Spleen (tissue), 13 donors: ENCODE measurements at places on chromosomes 12 and 14.
A peak's percentile ranks its signal among the peaks of the same experiment; 100 is the strongest.

- peaks cover 51% of the 10 kb centered on the region for H3K4me1 ChIP-seq
- H3K4me3 ChIP-seq, result peak overlapping the region; percentile 65
- peak; percentile 91 for DNase-seq
Observed at GRCh38 chr12:101697930-101698799, 725 bp downstream of the CHPT1 start.

DNA sequence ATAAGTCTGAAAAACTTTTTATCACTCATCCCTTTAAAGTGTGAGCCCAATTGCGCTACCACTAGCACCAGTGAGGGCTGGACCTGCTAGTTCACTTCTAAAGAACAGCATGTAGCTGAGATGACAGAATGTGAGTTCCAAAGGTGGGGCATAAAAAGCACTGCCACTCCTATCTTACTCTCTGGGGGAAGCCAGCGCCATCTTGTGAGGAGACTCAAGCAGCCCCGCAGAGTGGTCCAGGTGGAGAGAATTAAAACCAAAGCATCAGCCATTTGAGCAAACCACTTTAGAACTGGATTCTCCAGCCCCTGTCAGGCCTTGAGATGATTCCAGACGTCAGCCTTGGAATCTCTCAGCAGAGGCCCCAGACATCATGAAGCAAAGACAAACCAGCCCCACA is 39.9 kb downstream of the TMEM132D start:
- H3K4me1 ChIP-seq, result no peaks in the 10 kb centered on the region
- no peak overlapping the region for H3K27ac ChIP-seq
- no peaks in the 10 kb centered on the region for H3K27me3 ChIP-seq
- DNase-seq, result no peak

DNA sequence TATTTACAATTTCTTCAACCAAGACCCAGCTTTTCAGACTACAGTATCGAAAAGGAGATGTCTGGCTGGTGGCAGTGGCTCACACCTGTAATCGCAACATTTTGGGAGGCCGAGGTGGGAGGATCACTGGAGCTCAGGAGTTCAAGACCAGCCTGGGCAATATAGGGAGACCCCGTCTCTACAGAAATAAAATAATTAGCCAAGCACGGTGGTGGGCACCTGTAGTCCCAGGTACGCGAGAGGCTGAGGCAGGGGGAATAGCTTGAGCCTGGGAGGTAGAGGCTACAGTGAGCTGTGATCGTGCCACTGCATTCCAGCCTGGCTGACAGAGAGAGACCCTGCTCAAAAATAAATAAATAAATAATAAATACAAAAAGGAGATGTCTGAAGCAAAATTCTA is 530.5 kb downstream of the BCL11B start:
- H3K4me1 ChIP-seq, result no peaks in the 10 kb centered on the region
- no peak for DNase-seq
- H3K4me3 ChIP-seq, result no peak overlapping the region
- no peaks in the 10 kb centered on the region for H3K27me3 ChIP-seq
- H3K27ac ChIP-seq, result no peak overlapping the region

DNA sequence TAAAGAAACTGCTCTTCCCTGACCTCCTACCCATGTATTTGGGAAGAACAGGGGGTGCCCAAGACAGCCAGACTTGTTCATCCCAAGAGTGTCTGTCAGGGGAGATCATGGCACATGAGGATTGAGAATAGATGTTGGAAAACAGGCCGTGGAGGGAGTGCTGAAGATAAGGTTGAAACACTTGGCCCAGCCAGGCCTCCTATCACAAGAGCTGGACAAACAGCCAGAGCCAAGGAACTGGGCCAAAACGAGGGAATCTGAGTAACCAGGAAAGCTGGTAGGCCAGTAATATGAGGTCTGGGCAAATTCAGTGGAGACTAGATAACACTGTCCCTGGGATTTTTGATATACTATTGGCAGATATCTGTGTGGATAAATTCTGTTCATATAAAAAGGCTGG is 161.7 kb downstream of the TMX1 start:
- no peak overlapping the region for H3K4me3 ChIP-seq
- no peak overlapping the region for H3K27ac ChIP-seq
- no peaks in the 10 kb centered on the region for H3K36me3 ChIP-seq
- no peak for DNase-seq

- no peaks in the 10 kb centered on the region for H3K27me3 ChIP-seq
- peak overlapping the region; percentile 93 for H3K27ac ChIP-seq
- peaks cover 42% of the 10 kb centered on the region for H3K4me1 ChIP-seq
- H3K4me3 ChIP-seq, result peak overlapping the region; percentile 97
Observed at GRCh38 chr12:104457746-104458693, 1.3 kb downstream of the CHST11 start.

DNA sequence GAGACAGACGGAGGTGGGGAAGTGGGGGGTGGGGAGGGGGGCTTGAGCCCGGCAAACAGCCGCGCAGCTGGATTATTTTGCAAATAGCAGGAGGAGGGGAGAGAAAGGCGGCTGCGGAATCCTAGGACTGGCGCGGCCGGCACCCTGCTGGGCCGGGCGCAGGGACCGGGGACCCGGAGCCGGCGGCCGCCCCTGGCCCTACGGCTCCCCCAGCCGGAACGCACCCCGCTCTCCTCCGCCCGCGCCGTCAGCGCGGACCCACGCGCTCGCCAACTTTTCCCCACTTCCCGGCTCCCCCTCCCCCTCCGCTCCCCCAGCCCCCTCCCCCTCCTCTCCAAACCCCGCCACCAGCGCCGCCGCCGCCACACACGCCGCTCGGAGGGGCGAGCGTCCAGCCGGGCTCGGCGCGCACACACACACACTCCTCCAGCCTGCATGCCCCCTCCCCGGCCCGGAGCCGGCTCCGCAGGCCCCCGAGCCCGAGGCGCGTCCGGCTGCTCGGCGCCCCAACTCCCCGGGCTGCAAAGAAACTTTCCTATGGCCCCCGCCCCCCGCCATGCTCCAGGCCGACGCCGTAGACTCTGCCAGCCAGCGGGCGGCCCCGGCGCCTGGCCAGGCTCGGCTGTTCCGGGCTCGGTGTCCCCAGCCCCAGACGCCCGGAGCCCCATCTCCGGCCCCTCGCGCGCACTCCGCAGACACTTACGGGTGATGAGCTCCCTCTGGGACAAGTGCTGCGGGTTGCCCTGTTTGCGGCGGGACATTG is 1.4 kb downstream of the BCL11B start:
- H3K4me1 ChIP-seq, result peaks cover 35% of the 10 kb centered on the region
- H3K27ac ChIP-seq, result peak overlapping the region; percentile 75
- H3K36me3 ChIP-seq, result no peaks in the 10 kb centered on the region
- peak overlapping the region; percentile 43 for H3K4me3 ChIP-seq
